ENCODE measurements at places on chromosomes 6 and 20. TPM values are rescaled to one million over a fixed set of nuclear protein-coding genes. Genes with fewer than 3 reads are reported as not detected.

The CCN6 gene
- total RNA-seq, result not detected

The MEI4 gene
- 0.47 TPM for total RNA-seq

The PTK6 gene
- total RNA-seq, result 0.16 TPM

The LRRN4 gene
- total RNA-seq, result not detected

The HLA-DQB1 gene
- total RNA-seq, result 0.16 TPM

The RPP40 gene
- total RNA-seq, result 14.0 TPM

The BNIP5 gene
- total RNA-seq, result not detected

The PGC gene
- not detected for total RNA-seq

The SLC52A3 gene
- total RNA-seq, result not detected

The SEMG1 gene
- not detected for total RNA-seq

The ARHGAP18 gene
- total RNA-seq, result 8.6 TPM

The TMEM74B gene
- 8.0 TPM for total RNA-seq

The ASCC3 gene
- 44.6 TPM for total RNA-seq

The OR12D3 gene
- not detected for total RNA-seq

The IYD gene
- total RNA-seq, result not detected

Measured in occipital lobe (tissue), 3 donors.